ENCODE measurements at places on chromosomes 12 and 14. TPM values are rescaled to one million over a fixed set of nuclear protein-coding genes. Genes with fewer than 3 reads are reported as not detected.
A peak's percentile ranks its signal among the peaks of the same experiment; 100 is the strongest.

KCNA5 gene
- not detected for total RNA-seq

DNA sequence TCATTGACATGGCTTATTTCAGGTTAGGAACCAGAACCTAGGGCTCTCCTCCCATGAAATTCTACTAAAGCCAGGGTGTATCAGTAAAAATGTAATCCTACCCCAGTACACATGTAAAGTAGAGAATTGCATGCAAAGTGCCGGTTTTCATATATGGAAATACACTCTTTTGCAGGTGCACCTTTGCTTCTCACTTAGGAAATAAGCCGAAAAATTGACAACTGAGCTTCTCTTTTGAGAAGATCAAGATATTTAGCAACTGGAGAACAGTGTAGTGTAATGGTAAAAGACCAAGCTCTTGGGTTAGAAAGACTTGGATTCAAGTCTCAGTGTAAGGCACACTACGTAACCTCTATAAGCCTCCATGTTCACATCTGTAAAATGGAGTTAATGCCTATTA is 82.4 kb downstream of the SLC38A6 start:
- no peak for DNase-seq

DNA sequence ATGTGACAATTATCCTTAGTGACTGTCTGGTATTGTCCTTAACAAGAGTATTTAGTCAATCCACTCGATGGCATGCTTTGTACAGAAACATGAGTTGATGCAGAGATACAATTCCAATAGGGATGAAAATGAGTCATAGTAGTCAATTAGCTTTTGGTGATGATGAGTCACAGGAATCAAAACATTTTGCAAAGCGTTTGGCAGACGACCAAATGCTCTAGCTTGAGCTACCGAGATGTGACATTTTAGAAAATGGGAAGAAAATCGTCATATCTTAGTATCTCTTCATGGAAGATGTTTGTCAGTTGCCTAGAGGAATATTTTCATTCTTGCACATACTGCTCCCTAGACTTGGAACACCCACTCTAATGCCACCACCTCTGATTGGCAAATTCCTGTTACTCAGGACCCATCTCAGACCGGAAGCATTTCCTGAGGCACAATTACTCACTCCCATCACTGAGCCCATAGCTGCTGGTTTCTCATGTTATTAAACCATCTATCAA is 95.0 kb downstream of the LMNTD1 start:
- DNase-seq, result peak; percentile 95

DNA sequence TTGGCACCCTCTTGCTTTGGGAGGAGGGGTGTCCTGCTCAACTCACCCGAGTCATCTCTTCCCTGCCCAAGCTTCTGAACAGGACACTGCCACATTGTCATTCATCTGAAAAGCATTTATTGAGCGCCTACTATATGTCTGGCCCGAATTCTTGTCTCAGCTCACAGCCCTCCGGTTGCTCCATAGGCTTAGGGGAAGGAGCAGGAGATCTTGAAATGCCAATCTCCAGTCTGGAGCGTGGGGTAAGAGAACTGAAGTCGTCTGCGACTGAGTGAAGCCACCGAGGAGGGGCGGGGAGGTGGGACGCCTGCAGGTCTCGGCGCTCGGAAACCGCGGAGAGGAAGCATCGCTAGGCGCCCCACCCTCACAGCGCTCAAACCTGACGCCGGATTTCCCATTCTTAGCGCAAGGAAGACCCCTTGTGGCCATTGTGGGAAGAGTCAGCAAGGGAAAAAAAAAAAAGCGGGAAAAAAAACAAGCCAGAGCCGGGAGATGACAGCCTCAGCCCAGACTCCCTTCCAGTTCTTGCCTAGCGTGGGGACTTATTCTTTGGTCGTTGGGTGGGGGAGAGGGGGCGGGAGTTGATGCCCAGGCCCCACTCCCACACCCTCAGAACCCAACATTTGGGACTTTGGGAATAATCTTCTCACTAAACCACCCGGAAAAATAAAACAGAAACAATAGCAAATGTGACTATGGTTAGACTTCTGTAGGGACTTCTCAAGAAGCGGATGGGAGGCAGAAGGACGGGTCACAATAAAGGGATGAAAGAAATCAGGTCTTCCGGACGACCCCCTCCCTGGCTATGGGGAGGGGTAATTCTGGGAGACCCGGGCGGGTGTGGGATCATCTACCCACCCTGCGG is 28.2 kb upstream of the SMUG1 start:
- DNase-seq, result peak; percentile 86

DNA sequence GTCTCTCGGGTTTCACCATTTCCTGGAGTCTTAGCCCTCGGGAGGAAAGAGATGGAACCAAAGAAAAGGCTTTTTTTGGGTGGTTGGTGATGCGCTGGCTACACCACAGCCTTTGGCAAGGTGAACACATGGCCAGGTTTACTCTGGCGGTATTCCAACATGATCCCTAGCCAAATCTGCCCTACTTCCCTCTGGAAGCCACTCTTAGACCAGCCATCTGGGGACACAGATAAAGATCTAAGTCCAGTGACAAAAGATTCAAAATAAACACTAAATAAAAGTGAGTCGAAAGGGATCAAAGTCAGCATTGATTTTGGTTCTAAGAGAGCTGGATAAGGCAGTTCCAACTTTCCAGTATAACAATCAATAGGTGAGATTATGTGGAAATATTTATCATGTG is 694.5 kb downstream of the VRK1 start:
- DNase-seq, result no peak

- DNase-seq, result no peak
These were observed 1041.6 kb downstream of the BCL11B start for GRCh38 chr14:98230411-98230810.

GRCh38 chr14:74733221-74733620 is 20.3 kb downstream of the FCF1 start:
- DNase-seq, result no peak

- DNase-seq, result peak; percentile 8
These were observed 32.7 kb upstream of the USP44 start for GRCh38 chr12:95583933-95584332.

GLIPR1L2 gene
- total RNA-seq, result 0.44 TPM

GRCh38 chr12:4388032-4388431 is 8.5 kb upstream of the FGF23 start:
- DNase-seq, result no peak

PUS1 gene
- total RNA-seq, result 77.3 TPM

- no peak for DNase-seq
These were observed 17.1 kb downstream of the ACTN1 start for GRCh38 chr14:68961781-68962584.

LHX5 gene
- 2.4 TPM for total RNA-seq

- no peak for DNase-seq
These were observed 13.7 kb downstream of the MYBPC1 start for GRCh38 chr12:101608301-101609133.

DNA sequence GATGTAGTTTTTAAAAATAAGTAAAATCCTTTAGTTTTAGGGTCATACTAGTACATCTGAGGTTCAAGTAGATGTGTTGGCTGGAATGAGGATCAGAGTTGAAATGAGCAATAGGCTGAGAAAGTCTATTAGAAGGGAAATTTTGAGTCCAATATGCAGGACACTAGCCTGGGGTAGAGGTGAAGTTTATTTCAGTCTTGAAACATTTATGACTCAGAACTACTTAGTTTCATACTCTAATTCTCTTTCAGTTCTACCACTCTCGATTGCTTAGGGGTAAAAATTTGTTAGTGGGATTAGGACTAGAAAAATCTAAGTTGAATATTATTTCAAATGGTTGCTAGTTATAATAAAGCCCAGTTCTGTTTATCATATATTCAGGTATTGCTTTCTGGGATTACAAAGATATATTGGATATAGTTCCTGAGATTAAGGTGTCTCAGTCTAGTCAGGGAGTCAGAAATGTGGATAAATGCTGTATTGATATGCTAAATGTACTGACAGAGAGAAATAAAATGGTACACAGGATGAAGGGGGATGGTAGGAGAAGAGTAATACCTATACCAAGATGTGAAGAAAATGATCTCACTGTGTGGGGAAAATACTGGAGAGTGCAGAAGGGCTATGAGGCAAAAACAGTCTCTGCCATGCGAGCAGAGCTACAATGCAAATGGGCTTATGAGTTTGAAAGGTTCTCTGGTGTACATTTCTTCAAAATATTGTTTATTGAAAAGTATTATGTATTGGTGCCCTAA is 395.8 kb upstream of the FBXO33 start:
- no peak for DNase-seq

DNA sequence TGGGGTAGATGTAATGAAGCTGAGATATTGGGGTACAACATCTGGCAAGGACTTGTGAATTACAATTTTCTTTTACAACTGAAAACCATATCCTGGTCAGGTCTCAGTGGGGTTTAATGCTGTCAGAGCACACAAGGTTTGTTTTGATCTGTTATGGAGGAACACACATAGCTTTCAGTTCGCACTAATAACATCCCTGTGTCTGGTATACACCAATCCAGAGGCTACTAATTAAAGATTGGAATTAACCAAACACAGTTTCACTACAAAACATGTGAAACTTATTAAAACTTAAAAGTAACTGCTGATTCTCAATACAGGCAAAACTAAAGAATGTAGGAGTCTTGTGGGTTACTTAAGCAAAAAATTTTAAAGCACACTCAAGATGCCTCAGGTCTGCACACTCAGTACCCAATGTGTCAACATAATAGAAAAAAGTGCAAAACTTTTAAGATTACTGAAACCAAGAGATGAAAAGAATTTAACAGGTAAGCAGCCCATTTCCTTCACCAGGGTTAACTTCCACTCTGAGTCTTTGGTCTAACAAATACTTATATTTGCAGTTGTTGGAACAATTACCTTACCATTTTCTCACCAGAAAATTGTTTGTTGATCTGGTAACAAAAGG is 77.4 kb downstream of the LLPH start:
- no peak for DNase-seq

GRCh38 chr12:59742841-59743240 is 147.0 kb downstream of the SLC16A7 start:
- no peak for DNase-seq

- DNase-seq, result no peak
These were observed 10.3 kb downstream of the KIF26A start for GRCh38 chr14:104148433-104149277.

DNA sequence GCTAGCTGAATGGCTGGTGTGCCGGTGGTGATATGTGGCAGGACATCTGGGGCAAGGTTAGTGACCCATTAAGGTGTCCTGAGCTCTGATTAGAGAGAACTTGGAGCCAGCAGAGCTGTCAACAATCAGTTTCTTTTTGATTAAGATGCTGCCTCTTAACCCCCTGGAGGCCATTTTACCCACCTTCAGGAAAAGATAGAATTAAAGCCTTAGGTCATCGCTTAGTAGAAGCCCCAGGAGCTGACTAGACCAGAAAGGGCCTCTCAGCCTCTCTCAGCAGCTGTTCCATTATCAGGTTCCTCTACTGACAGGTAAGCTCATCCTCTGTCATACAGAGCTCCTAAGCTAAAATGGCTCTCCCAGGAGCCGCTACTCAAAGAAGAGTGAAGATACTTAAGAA is 339.0 kb downstream of the FUT8 start:
- DNase-seq, result no peak

DNA sequence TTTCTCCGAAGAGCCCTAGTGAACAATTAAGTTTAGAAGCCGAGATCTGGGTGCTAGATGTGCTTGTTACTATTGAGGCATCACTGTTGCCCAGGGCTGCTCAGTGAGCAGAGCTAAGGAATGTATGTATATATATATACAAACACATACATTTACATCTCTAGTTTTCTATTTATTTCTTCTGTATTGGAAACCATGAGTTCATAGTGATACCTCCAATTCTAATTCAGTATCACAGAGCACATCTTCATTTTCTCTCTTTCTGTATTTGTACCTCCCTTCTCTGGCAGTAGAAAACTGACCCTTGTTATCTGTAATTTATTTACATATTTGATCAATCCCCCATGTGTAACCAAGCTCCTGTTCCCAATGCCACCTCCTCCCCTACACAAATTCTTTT is 40.7 kb upstream of the FUT8 start:
- DNase-seq, result no peak

DNA sequence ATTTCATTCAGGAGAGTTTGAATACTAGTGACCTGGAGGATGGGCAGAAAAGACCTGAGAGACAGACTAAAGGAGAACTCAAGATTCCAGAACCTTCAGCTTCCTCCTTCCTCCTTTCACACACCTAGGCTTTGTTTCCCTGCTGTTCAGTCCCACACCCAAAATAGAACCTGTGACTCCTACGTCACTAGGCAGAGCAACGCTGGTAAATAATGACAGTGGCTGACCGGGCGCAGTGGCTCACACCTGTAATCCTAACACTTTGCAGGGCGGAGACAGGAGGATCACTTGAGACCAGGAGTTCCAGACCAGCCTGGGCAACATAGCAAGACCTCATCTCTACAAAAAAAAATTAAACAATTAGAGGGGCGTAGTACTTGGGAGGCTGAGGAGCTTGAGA is 166.4 kb upstream of the FKBP4 start:
- DNase-seq, result no peak

DNA sequence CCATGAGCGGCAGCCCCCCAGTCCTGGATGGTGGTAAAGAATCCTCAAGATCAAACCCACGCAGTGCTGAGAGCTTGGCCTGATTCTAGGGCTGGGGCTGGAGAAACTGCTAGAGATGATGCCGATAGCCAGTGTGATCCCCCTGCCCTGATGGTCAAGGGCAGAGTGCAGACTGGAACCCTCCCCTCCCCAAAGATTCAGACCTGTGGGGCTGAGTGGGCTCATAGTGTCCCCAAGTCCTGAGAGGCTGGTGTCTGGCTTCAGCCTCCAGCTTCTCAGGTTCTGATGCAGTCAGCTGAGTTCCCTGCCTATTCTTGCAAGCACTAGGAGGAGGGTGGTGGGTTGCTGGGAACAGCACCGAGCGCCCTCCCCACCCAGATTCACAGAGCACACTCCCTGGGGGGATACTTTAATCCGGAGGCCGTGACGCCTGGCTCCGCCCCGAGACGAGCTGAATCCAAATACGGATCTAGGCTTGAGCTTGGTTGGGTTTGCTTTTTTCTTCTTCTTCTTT is 11.9 kb downstream of the RHOF start:
- DNase-seq, result no peak

NTN4 gene
- total RNA-seq, result 4.3 TPM

DNA sequence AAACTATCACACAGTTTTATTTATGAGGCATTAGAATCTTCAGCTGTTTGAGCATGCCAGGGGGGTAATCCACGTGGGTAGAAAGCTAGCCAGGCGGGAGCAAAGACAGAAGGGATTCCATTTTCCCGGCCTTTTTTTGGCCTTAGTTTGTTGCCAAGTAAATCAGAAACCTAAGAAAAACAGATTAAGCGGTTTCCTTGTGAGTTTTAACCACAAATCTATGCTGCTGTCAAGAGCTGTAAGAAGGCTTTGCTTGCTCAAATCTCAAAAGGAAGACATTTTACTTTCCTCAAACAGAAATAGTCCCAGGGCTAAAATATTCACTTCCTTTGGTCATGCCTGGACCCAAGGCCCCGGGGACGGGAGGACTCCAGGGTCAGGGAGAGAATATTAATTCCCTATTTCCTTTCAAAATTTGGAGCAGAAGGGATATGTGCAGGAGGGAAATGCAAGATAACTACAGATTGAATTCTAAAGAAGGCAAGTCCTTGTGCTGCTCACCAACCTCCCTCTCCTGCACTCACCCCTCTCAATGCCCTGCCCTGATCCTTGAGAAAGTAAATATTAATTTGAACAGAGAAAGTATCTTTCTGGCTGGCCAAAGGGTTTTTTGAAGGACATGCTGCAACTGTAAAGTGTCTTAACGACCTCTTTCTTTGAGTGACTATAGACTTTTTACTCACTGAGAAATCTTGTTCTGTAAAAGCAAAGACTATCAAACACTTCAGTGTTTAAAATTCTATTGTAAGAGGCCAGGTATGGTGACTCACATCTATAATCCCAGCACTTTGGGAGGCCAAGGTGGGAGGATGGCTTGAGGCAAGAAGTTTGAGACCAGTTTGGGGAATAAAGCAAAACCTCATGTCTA is 75.7 kb downstream of the HSD17B6 start:
- DNase-seq, result no peak

APOF gene
- total RNA-seq, result 0.17 TPM

BAZ2A gene
- 106 TPM for total RNA-seq

All from HCT116 (cell line).